NCI-H1417 (cell line): ENCODE measurements at places on chromosomes 6 and 20.

GRCh38 chr6:5466281-5467136 lies 205.2 kb downstream of the FARS2 start:
- DNase-seq = no peak

DNA sequence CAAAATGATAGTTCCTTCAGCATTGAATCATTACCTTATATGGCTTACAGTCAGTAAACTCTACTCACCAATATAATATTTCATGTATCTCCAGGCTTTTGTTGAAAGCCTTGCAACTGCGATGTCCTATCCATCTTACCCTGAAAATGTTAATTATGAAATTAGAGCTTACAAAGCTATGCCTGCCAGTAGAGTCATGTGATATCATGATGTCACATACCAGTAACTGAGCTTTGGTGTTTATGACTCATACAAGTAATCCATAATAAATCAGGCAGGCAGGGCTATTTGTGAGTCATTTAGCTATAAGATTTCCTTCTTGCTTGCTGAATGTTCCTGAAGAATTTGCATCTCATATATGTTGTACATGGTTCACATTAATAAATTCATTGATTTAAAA lies 44.9 kb upstream of the FAM83B start:
- DNase-seq = no peak

- DNase-seq = peak; percentile 25
Measured at GRCh38 chr6:21740376-21741124, 147.0 kb downstream of the SOX4 start.

DNA sequence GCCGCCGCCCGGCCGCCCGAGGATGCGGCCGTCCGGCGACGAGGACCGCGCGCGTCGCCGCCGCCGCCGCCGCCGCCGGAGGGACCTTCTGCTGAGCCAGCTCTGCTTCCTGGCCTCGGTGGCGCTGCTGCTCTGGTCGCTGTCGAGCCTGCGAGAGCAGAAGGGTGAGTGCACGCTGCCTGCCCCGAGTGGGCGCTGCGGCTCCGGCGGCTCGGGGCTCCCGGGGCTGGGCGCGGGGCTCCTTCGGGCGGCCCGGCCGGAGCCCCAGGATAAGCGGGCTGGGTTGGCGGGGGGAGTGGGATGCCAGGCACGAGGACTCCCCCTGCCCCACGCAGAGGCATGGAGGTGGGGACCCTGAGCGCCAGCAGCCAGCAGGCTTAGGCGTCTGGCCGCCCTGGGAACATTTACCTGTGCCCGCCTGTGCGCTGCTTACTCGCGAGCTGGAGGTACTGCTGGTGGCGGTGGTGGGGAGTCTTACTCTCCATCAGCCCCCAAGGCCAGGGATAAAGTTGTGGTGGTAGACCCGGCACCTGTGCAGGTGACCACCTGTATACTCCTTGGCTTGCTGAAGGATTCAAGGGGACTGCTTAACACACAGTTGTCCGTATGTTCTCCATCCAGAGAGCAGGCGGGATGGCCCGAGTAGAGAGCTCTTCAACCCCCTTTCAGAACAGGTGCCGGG lies 520 bp downstream of the SLC24A3 start:
- peak; percentile 27 for DNase-seq

GRCh38 chr20:17825252-17825959 lies 125.6 kb downstream of the BANF2 start:
- no peak for DNase-seq

GRCh38 chr20:17314264-17314663 lies 87.4 kb downstream of the PCSK2 start:
- no peak for DNase-seq

DNA sequence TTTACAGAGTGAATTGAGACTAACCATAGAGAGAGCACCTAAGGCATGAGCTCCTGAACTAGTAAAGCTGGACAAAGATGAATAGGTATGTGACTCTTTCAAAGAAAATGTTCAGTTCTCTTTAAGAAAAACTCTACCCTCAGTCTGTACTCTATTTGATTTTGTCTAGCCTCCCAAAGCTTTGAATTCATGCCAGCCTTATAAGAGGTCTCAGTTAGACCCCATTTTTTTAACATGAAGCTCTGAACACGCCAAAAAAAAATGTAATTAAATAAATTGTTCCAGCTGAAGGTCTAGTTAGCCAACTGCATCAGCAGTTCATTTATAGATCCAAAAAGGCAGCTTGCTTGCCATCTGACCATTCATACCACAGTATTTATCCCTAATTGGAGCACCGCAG lies 71.6 kb downstream of the COL9A1 start:
- no peak for DNase-seq

DNA sequence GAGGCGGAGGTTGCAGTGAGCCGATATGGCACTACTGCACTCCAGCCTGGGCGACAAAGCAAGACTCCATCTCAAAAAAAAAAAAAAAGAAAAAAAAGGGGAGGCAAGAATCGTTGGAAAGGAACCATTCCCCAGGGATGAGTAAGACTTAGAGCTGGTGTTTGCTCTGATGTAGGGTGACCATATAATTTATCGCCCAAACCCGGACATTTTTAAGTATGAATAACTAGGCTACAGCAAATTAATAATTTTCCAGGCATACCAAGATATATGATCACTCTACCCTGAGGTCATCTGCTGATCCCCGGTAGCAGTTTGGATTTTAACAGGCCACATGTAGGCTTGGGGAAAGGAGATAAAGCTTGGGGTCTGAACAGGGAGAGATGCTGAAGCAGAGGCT lies 260.9 kb downstream of the BTBD9 start:
- no peak for DNase-seq

DNA sequence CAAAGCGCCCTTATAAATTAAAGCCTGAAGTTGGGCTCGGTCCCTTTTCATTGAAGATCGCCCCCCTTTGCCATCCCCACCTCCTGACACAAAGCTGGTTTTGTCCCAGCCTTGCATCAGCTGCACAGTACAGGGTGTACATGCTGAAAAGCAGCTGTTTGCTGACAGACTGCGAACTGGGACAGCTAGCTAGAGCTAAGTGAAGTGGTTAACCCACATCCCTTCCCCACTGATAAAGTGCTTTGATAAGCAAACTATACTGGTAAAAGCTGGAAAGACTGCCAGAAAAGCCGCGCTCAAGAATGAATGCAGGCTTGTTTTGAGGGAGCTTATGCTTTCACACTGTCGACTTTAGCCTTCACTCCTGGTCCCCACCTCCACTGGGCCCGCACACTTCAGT lies 207.3 kb downstream of the GMDS start:
- no peak for DNase-seq

GRCh38 chr6:12359036-12359435 lies 68.9 kb downstream of the EDN1 start:
- DNase-seq = no peak

GRCh38 chr20:45427236-45428149 lies 11.6 kb downstream of the PIGT start:
- no peak for DNase-seq

DNA sequence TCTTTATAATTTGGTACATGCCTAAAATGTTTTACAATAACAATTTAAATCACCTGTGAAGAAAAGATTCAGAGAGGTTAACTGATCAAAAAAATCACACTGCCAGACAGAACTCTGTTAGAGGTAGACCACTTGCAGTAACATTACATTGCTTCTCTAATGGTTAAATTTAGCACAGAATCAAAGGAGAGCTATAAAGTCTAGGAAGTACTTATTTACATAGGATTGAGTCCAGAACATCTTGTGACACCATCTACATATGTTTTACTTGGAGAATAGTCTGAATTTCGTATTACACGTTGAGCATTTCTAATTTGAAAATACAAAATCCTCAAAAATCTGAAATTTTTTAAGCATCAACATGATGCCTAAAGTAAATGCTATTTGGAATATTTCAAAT lies 17.2 kb upstream of the TBC1D20 start:
- no peak for DNase-seq

GRCh38 chr6:23267651-23268050 lies 698.3 kb downstream of the HDGFL1 start:
- no peak for DNase-seq

GRCh38 chr20:40960521-40960956 lies 68.1 kb upstream of the TOP1 start:
- no peak for DNase-seq

DNA sequence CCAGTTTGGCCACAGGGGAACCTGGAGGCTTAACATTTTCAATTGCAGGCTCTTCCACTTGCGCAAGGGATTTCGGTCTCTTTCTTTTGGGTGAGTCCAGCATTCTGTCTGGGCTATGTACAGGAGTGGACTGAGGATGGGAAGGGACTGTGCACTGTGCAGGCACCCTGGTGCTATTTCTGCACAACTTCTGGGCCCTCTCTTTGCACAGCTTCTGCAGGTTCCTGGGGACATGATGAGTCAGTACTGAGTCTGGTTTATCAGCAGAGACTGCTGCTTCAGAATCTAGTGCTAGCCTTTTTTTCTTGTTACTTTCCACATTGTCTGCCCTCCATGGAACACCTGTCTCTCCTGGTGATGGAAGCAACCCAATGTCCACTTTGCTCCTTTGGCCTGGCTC lies 78.5 kb upstream of the ASF1A start:
- no peak for DNase-seq

GRCh38 chr20:53699906-53700305 lies 106.3 kb upstream of the ZNF217 start:
- DNase-seq = no peak

DNA sequence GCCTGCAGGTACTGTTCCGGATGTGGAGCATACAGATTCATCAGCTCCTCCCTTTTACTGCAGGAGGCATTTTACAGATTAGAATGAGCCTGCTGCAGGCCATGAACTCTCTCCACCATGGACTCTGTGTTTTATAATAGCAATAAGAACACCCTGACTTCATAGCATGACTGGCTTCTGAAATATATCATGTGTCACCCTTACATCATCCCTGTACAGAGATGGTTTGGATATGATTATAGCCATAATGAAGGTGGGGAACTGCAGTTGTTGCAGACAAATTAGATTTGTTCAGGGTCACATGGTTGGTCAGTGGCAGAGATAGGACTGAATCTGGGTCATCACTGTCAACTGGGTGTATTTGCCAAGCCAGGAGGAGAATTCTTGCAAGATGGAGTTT lies 100.7 kb downstream of the FOXO3 start:
- DNase-seq = no peak

DNA sequence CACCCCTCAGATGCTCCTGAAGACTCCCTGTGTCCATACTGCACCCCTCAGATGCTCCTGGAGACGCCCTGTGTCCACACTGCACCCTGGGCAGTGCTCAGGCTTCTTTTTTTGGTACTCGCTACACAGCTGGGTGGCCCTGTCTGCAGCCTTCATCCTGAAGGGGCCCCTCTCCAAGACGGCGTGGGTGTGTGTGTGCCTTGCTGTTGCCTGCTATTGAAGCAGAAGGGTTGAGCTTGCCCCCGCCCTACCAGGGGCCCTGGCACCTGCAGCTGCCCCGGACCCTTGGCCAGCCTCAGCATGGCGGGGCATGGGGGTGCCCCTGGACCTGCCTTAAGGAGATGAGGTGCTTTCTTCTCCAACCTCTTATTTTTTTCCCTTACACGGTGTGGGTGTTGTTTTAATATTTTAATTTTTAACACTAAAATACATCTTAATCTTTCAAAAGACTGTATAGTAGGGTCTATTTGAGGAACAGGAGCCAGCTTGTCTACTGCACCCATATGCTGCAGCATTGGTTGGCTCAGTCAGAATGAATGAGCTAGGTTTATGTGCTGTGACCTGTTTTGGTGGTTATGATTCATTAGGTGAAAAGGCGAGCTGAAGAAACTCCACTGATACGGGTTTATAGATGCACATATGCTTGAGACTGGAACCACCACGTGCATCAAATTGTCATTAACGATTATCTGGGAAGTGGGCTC lies 135.9 kb downstream of the AGPAT4 start:
- DNase-seq = no peak

DNA sequence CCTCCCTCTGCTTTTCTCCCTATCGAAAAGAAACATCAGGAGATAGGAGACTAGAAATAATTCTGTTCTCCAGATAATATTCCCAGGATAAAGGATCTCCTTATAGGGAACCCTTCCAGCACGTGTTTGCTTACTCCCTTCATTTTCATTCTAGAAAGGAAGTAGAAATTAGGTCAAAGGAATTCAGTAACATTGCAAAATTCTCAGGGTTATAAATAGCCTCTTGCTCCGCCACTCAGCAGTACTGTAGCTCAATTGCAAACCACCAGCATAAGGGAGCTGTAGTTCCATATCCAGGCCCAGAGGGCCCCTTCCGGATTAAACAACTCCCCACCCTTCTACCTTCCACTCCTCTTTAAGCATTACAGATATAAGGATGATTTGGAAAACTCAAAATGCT lies 6.2 kb downstream of the ELMO2 start:
- no peak for DNase-seq

- DNase-seq = no peak
Measured at GRCh38 chr20:39829661-39830060, 859.4 kb downstream of the MAFB start.

GRCh38 chr20:62709537-62709905 lies 885 bp downstream of the NTSR1 start:
- no peak for DNase-seq

DNA sequence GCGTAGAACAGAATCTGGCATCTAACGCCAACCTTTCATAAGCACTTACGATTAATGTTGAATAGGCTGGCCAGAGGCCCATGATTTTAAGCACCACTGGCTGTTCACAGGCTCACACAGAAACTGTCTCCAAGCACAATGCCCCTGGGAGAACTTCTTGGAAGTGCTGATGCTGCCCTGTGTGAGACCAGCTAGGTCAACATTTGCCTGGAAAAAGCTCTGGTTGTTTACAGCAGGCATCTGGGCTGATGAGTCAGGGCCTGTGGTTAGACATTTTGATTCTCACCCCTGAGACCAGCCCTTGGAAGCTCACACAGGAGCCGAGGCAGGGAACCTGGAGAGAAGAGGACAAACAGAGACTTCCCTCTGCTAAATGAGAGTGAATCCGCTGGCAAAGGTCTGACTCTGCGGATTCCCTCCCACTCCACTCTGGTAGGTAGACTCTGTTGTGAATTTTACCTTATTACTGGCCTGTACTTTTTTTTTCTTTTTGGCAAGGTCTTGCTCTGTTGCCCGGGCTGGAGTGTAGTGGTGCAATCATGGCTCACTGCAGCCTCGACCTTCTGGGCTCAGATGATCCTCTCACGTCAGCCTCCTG lies 6.8 kb upstream of the SULF2 start:
- DNase-seq = no peak

DNA sequence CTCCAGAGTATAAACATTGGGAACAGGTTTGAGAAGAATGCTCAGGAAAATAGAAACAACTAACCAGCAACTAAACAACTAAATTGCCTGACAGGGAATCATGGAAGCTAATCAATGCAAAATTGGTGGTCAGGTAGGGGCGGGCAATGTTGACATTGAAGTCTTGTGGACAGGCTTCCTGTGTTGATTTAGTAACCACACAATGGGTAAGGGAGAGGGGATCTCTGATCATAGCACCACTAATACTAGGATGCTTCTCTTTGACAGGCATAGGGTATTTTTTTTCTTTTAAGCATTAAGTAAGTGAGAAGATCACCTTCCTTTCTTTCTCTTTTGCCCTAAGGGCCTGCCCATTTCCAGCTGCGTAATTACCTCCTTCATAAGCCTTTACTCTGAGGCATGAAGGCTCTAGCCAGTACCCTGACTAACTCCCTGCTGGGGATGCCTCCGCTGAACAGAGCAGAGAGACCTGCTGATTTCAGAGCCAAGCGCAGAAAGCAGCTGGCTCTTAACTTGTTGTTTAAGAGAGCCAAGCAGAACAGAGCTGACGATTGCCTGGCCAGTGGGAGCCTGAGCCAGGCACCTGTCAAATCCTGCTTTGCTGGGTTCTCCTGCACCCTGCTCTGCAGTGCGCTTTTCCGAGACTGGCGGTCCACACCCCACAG lies 118.7 kb downstream of the BMP2 start:
- peak; percentile 97 for DNase-seq
